NCI-H1436 treated with DMSO at 0.1 percent for 48 hours (cell line): ENCODE measurements at places on chromosomes 6 and 20.

DNA sequence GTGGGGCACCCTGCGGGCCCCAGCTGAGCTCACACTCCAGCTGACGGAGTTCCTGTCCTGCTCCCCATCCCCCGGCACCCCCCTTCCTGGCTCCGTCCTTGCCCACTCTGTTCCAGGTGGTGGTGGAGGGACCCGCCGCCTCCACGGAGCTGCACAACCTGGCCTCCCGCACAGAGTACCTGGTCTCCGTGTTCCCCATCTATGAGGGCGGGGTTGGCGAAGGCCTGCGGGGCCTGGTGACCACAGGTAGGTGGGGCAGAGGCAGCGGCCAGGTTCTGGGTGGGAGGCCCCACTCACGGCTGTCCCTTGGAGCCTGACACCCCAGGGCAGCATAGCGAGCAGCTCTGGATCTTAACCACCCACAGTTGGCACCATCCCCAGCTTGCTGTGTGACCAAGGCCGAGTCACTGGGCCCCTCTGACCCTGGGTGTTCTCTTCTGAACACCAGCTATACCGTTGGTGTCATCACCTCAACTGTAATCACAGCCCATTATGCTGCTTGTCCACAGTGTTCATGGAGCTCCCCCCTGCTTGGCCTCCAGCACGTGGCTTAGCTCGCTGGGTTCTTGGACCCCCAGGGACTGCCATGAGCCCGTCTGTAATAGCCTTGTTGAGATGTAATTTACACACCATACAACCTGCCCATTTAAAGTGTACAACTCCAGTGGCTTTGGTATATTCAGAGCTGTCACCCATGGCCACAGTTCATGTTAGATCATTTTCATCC, 17.4 kb downstream of the COL20A1 start:
- no peak for DNase-seq

DNA sequence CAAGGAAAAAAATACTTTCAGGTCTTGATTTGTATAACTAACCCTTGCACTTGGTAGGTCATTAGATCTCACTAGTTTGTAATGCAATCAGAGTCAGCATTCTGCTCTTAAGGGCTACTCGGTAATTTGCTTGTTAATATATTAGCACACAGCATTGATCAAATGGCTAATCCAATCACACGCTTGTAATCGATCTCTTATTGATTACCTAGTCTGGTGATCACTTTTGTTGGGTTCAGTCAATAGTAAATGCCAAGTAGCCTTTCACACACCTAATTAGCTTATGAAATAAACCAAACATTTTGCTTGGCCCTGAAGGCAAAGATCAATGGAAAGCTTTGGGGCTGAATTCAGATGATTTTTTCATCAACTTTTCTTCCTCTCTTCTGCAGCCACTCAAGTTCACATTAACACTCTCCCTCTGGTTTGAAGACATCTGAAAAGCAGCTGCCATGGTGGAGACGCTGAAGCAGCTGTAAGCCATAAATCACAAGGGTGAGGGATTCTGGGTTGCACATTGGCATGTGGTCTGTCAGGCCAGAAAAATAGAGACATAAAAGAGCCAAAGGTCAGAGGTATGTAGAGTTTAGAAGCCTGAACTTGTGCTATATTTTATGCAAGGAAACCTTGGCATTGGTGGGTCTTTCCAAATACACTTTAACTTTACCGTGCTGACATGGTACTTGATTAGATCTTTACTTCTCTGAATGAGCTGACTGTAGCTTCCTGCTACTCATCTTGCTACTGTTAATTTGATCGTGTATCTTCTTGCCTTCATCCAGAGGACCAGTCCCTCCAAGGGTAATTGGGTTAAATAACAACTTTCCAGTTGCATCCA, 234.4 kb downstream of the SIM1 start:
- DNase-seq, result no peak

- no peak for DNase-seq
These were observed 120.4 kb downstream of the BCAS1 start for GRCh38 chr20:53950031-53950430.

GRCh38 chr6:63897459-63897858, 261.9 kb downstream of the PHF3 start:
- DNase-seq, result no peak

- no peak for DNase-seq
These were observed 21.5 kb downstream of the COL9A3 start for GRCh38 chr20:62838128-62838891.

GRCh38 chr20:41494451-41494850, 123.7 kb downstream of the CHD6 start:
- no peak for DNase-seq
